ENCODE measurements at places on chromosomes 3 and 15.

DNA sequence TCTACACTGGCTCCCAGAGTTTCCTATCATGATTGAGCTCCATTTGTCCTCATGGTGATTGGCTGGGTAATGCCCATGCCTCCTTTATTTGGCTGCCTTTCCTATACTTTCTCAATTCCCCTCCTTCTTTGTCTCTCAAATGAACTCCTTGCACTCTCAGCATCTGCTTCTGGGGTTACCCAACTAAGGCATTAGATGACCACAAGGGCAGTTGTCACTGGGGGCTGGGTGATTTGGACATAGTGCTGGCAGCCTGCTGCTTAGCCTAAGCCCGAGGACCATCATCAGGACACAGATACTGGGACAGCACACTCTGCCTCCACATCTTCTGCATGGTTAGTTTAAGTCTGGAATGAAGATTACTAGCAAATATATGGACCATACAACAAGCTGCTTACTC, 49.2 kb upstream of the LRRFIP2 start:
- DNase-seq, result no peak

DNA sequence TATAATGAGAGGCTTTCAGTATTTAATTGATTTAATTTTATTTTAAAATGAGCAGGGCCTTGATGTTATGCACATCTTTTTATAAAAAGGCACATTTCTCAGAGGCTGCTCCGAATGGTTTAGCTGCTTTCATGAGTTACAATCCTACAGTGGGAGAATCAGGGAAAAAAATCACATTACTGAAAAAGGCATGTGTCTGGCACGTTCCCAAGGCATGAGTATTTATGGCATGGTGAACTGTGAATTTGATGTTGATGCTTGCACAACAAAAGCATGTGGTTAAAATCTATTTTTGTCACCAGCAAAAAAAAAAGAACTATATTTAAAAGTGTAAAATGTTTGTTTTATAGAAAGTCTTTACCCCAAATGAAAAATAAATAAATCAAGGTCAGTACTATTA, 485.2 kb upstream of the ROBO2 start:
- DNase-seq, result no peak

- DNase-seq, result no peak
These were observed 21.9 kb downstream of the ACAA1 start for GRCh38 chr3:38114875-38115644.

DNA sequence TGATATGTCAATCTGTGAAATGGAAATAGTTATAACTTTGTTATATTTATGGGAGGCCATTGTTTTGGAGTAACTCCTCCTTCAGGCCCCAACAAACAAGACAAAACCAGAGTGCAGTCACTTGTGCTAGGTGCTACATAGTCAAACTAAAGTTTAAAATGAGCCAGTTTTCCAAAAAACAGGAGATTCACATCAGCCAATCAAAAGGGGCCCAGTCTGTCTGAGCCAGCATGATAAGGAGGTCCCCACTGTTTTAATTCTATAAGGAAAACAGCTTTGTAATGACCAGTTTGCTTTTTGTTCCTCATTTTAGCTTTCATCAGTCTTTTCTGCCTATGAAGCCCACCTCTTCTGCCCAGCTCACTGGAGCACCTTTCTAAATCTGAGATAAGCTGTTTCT, 94.7 kb upstream of the SLC7A14 start:
- DNase-seq, result no peak

DNA sequence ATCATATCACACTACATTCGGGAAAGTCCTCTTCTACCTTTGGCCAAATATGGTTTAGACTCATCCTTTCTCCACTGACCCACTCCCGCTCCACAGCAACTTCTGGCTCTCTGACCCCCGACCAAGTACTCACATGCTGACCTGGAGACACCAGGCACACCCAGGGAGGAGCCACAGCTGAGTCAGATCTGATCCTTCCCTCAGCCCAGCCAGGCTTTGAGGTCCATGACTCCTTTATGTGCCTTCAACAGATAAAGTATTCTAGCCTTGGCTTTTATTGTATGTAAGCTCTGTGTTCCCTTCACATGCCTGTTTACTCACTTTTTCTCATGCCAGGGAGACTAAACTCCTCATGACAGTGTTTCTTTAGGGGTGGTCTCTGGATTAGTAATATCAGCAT, 166.9 kb upstream of the UMPS start:
- DNase-seq, result no peak

- no peak for DNase-seq
These were observed 3.5 kb upstream of the SPTBN5 start for GRCh38 chr15:41897363-41897799.

GRCh38 chr3:14989943-14990779, 42.8 kb downstream of the NR2C2 start:
- DNase-seq, result no peak

GRCh38 chr3:26375843-26376530, 246.6 kb upstream of the LRRC3B start:
- no peak for DNase-seq

DNA sequence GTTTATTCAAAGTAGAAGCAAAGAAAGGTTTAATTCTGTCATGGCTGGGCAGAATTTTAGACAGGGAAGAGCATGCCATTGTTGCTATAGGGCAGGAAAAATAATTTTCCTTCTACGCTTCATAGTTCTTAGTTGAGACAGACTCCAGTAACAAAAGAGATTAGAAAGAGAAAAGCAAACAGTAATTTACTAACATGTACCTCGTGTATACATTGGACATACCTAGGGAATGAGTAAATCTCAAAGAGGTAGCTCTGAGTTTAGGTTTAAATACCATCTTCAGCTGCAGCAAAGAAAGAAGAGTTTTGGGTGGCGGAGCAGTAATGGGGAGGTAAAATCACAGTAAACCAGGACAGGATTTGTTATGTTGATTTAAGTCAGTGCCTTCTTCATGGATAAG, 416.1 kb downstream of the EPHA6 start:
- no peak for DNase-seq

GRCh38 chr3:31077021-31077601, 182.7 kb upstream of the GADL1 start:
- no peak for DNase-seq

DNA sequence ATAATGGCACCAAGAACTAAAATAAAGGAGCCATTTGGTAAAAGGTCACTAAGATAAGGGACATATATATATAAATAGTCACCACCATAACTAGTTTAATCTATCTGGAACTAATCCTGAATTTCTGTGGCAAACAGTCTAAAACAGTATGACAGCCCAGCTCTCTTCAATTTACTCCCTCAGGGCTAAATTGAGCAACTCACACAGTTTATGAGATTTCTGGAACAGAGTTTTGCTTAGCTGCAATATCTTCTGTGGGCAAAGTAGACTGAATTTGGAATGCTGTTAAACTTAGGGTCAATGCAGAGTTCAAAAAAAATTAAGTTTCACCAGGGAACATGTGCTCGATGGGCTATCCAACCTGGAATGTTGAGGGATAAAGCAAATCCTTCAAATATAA, 70.1 kb upstream of the VEPH1 start:
- DNase-seq, result no peak

DNA sequence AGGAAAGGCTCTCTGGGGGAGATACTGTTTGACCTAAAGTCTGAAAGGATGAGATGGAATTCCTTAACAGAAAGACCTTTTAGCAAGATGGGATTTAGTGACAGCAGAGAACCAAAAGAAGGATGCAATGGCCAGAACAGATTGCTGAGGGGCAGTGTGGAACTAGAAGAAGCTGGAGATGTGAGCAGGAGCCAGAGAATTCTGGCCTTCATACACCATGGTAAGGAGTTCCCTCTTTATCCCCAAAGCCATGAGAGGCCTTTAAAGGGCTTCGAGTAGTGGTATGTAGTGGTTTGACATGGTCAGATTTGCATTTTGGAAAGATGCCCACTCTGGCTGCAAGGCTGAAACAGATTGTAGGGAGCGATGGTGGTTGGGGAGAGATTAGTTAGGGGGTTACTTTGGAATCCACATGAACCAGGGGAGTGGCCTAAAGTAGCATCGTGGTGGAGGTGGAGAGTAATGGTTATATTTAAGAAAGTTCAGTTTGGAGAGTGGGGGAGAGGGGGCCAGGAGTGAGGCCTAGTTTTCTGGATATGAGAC, 34.0 kb upstream of the NPHP3 start:
- DNase-seq, result no peak

GRCh38 chr15:62769604-62770003, 272.9 kb upstream of the TPM1 start:
- no peak for DNase-seq

- DNase-seq, result no peak
These were observed 210.5 kb downstream of the DTWD1 start for GRCh38 chr15:49831206-49831965.

GRCh38 chr3:116034794-116035193, 410.5 kb downstream of the LSAMP start:
- no peak for DNase-seq

GRCh38 chr3:71207632-71208031, 375.9 kb downstream of the FOXP1 start:
- DNase-seq, result no peak

- DNase-seq, result no peak
These were observed 7.6 kb downstream of the GPD1L start for GRCh38 chr3:32113981-32114545.

GRCh38 chr3:152508705-152509104, 240.0 kb downstream of the MBNL1 start:
- DNase-seq, result no peak

- no peak for DNase-seq
These were observed 659.0 kb downstream of the NTRK3 start for GRCh38 chr15:87597346-87598052.

GRCh38 chr15:78828920-78829319, 17.7 kb upstream of the ADAMTS7 start:
- no peak for DNase-seq

- no peak for DNase-seq
These were observed 62.8 kb downstream of the SCN11A start for GRCh38 chr3:38988955-38989354.

DNA sequence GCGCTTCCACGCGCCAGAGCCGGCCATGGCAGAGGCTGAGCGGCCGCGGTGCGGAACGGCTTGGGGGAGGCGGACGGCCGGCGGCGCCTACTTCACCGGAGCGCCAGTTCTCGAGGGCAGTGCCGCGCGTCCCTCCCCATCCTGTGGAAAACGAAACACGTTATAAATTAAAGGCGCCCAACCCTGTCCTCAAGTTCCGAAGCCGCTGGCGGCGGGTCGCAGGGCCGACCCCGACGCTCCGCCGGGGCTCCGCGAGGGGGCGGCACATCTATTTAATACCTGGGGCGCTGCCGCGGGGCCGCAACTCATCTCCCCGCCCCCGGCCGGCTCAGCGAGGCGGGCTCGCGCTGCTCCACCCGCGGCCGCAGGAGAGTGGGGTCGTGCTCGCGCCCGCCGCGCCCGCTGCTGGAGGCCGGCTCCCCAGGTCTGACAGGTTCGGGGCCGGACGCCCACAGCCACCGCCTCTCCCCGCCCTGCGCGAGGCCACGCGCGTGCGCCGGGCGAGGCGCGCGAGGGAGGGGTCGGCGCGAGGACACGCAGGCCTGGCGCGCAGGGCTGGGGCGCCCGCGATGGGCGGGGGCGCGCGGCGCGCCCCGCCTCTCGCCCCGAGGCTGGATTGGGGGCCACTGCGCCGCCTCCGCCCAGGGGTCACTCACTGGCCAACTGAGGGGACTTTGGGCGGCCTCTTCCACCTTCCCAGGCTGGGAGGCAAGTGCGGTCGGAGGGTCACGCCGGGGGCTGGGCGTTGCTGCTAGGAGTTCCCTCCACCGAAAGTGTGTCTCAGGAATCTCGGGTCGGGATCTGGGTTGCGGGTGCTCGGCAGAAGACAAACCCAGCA, at the start of gene SLC30A4:
Gene SLC30A4 (minus strand): TSS at position 428 of the 838 bp plus-strand sequence. CDS start 401 bp downstream, at position 27.
- DNase-seq, result no peak

DNA sequence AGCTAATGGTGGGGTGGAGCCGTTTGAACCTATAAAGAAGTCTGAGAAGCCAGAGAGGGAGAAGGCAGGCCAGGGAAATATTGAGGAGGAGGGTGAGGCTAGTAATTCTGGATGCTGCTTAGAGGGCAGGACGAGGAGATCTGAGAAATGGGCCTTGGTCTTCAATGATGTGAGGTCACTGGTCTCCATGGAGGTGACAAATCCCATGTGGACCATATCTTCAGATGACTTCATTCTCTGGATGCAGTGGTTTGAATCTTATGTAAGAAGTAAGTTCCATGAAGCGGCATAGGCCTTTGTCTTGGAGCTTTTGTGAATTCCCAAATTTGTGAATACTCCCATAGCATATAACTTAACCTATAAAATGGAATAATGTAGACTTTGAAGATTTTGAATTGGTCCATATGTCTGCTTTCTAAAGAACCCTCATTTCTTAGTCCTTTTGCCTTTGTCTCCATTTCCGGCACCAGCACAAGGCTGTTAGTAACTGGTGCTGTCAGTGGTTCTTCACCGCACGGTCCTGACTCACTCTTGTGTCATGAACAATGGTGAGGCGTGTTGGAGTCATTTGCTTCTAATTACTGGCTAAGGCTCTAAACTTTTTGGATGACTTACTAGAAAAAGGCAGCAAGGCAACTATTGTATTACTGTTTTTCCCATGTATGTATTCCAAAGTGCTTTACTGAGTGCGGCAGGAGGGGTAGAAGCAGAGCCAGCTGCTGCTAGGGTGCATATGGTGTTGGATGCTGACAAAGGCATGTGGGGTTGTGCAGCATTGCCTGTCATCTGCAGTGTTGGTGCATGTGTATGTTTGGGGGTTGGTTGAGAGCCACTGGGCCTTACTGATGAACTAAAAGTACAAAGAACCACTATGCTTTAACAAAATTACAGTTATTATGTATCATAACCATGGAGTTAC, 279.3 kb upstream of the C2CD4B start:
- DNase-seq, result no peak

GRCh38 chr3:171673951-171674350, 136.3 kb downstream of the PLD1 start:
- DNase-seq, result no peak

GRCh38 chr3:57077630-57078343, 17.3 kb downstream of the SPATA12 start:
- no peak for DNase-seq

- no peak for DNase-seq
These were observed 121.5 kb upstream of the FGF7 start for GRCh38 chr15:49301562-49301961.

- DNase-seq, result no peak
These were observed 17.1 kb downstream of the TJP1 start for GRCh38 chr15:29805043-29805707.

- no peak for DNase-seq
These were observed 39.2 kb upstream of the LEKR1 start for GRCh38 chr3:156787001-156787400.

GRCh38 chr3:27642796-27643195, 79.3 kb downstream of the EOMES start:
- no peak for DNase-seq

DNA sequence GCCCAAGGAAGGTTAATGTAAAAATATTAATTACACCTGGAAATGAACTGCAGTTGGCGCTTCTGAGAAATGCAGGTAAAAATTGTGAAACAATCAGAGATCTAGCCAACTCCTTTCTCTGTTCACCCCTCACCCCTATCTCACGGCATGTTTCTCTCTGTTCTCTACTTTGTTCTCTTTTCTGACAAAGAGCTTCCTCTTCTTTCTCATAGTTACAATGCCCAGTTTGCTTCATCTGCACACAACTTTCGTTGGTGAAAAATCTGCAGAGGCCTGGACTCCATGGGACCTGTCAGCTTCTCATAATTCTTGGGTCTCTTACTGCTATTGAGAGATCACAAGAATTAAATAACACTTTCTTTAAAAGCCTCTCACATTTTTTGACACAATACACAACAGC, 212.9 kb upstream of the LRRN1 start:
- DNase-seq, result no peak

- DNase-seq, result no peak
These were observed 15.2 kb upstream of the ACTC1 start for GRCh38 chr15:34810443-34811129.

- no peak for DNase-seq
These were observed 46.5 kb downstream of the KLHDC8B start for GRCh38 chr3:49217688-49218470.

Measured in DMS153 (cell line).